Stimulated activated CD4-positive, alpha-beta T cell treated with anti-CD3 and anti-CD28 coated beads, Interleukin-2, amount 100 ng/mL, for 24 hours (primary cell): ENCODE measurements at places on chromosomes 13 and 19.

GRCh38 chr19:15464394-15465385 lies at the start of gene RASAL3:
Gene RASAL3 (minus strand): TSS chr19:15464544. CDS start chr19:15464358, 186 bp downstream.
- peak; percentile 68 for DNase-seq

- DNase-seq, result no peak
Measured at GRCh38 chr13:73428706-73429105, 369.9 kb downstream of the KLF5 start.

DNA sequence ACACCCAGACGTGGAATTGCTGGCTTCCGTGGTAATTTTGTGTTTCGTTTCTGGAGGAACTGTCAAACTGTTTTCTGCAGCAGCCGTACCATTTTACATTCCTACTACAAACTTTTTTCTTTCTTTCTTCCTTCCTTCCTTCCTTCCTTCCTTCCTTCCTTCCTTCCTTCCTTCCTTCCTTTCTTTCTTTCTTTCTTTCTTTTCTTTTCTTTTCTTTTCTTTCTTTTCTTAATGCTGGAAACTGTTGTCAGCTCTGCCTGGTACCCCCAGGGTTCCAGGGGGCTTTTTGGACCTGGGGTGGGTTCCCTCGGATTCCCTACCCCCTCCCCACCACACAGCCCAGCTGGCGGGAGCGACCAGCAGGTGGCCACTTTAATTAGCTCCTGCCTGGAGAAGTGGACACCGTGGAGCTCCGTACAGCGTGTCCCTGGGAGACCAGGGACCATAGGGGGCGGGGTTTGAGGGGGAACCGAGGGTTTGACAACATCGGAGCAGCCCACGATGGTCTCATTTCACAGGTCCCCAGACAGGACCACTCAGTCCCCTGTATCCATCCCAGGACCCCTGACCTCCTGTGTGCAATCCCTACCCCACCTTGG lies 24.4 kb downstream of the CELF5 start:
- no peak for DNase-seq

GRCh38 chr19:56076498-56076897 lies 44.6 kb downstream of the ZNF787 start:
- peak; percentile 59 for DNase-seq

DNA sequence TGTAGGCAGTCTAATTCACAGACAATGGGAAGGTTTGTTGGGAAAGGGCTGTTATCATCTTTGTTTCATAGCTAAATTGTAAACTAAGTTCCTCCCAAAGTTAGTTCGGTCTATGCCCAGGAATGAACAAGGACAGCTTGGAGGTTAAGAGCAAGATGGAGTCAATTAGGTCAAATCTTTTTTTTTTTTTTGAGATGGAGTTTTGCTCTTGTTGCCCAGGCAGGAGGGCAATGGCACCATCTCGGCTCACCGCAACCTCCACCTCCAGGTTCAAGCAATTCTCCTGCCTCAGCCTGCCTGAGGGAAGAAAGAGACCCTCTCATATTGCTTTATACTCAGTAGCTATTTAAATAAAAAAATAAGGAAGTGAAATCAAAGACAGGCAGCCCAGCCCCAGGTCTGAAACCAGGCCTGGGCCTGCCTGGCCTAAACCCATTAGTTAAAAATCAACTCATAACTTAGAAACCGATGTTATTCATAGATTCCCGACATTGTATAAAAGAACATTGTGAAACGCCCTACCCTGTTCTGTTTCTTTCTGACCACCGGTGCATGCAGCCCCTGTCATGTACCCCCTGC lies 297.4 kb upstream of the SGCG start:
- DNase-seq, result no peak

DNA sequence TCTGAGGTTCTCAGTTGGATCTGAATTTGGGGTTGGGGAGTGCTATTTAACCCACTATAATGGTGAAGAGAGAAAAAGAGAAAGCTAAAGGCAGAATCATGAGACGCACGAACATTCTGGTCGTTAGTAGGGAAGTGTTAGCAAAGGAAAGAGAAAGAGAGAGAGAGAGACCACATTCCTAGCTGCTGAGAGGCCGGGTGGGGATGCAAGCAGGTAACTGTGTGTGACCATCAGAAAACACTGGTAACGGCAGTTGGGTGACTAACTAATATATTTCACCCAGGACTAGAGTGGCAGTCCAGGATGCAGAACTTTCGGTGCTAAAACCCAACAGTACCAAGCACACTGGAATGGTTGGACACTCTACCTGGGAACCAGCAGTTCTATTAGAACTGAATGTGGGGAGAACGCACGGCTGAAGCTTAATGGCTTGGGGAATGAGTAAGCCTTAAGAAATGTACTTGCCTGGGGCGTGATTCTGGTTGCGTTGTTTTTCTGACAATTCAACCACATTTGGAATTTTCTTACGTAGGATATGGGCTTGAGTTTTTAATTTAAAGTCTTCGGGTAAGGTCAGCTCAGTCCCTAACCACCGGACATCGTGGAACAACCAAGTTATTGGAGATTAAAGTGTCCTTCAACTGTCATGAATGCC lies 130.2 kb downstream of the DNAJC15 start:
- DNase-seq, result no peak

- no peak for DNase-seq
Measured at GRCh38 chr13:43124490-43124889, 101.1 kb downstream of the DNAJC15 start.

- no peak for DNase-seq
Measured at GRCh38 chr13:25840931-25841330, 210.9 kb downstream of the SHISA2 start.

- DNase-seq, result no peak
Measured at GRCh38 chr13:79427883-79428282, 21.8 kb upstream of the RBM26 start.

GRCh38 chr19:906480-906879 lies 6.5 kb downstream of the R3HDM4 start:
- DNase-seq, result no peak

DNA sequence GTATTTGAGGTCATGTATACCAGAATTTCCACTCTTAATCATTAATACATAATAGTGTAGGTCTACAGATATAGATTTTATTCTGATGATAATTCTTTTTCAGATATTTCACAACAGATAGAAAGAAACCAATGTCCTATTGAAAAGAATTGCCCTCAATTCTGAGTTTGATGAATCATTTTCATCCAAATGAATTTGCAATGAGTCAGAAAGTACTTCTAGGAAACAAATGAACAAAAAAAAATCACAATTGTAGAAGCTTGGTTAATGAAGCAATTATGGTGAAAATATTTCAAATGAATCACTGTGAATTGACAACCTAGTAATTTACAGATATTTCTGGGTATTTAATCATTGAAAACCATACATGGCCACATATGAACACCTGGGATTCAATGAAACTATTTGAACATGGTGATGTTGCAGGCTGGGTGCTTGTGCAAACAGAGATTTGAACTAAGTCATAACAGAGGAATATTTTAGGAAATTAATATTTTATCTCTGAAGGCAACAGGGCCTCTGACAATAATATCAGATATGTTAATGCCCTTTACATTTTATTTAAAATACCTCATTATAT lies 360.9 kb downstream of the SLITRK5 start:
- DNase-seq, result no peak

DNA sequence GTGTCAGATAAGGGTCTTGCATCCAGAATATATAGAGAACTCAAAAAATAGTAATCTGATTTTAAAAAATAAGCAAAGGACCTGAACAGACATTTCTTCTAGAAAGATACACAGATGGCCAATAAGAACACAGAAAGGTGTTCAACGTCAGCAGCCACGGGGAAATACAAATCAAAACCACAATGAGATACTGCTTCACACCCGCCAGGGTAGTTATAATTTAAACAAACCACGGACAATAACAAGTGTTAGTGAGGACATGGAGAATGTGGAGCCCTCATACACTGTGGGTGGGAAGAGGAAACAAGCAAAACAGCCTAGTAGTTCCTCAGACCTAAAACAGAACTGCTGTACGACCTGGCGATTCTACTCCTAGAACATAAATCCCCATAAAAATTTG lies 26.7 kb upstream of the NAPA start:
- DNase-seq, result no peak

DNA sequence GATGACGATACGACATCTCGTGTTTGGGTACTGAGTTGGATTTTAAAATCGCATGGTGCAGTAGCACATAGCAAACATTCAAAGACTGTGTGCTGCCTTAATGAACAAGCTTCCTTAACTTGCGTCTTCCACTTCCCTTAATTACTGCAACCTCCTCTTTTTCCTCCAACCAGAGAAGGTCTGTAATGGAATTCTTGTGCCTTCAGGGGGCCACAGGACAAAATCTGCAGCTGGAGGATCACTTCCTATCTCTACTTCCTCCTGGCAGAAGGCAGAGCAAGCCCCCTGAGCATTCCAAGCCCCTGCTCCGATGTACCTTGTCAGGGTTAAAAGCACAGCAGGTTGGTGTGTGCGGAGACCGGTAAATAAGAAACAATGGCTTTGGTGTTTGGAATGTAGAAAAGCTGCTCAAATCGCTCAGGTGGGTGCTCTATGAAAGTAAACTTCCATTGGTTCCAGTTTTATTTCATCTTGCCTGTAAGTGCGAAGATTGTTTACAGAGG lies 151.3 kb upstream of the UQCRFS1 start:
- DNase-seq, result no peak

DNA sequence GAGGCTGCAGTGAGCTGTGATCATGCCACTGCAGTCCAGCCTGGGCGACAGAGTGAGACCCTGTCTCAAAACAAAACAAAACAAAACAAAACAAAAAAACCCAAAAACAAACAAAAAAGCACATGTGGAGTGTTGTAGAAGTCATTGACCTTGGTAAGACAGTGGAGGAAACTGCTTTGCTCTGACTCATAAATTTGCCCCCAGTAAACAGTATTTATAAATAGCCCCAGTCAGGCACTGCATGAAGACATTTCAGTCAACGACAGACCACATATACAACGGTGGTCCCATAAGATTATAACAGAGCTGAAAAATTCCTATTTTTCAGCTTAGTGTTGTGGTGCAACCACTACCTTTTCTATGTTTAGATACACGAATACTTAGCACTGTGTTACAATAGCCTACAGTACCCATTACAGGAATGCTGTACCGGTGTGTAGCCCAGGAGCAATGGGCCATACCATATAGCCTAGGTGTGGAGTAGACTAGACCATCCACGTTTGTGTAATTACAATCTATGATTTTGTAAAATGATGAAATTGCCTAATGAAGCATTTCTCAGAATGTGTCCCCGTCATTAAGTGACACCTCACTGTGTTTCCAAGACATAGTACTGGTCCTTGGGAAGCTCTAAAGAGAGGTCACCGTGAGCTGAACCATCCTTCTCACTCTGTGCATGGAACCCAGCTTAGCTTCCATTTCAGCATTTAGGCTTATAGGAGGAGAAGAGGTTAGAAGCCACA lies 1.1 kb downstream of the ARL11 start:
- no peak for DNase-seq

DNA sequence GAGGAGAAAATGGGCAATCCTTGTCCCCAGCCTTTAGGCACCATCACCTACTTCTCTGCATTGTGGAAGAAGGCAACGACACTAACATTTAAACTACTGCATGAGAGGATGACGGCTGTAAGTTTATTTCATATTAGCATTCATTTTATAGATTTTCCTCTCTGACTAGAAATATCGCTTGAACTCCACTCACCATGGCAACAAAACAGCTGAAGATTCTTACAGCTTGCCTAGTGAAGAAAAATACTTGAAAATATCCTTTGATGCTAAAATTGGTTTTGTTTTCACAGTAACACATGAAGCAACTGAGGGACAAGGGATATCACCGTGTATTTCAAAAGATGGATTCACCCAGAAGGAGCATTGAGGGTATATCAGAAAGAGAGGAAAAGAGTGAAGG lies 284.3 kb downstream of the LIG4 start:
- DNase-seq, result no peak

GRCh38 chr19:13076787-13077186 lies 25.9 kb downstream of the LYL1 start:
- DNase-seq, result no peak

DNA sequence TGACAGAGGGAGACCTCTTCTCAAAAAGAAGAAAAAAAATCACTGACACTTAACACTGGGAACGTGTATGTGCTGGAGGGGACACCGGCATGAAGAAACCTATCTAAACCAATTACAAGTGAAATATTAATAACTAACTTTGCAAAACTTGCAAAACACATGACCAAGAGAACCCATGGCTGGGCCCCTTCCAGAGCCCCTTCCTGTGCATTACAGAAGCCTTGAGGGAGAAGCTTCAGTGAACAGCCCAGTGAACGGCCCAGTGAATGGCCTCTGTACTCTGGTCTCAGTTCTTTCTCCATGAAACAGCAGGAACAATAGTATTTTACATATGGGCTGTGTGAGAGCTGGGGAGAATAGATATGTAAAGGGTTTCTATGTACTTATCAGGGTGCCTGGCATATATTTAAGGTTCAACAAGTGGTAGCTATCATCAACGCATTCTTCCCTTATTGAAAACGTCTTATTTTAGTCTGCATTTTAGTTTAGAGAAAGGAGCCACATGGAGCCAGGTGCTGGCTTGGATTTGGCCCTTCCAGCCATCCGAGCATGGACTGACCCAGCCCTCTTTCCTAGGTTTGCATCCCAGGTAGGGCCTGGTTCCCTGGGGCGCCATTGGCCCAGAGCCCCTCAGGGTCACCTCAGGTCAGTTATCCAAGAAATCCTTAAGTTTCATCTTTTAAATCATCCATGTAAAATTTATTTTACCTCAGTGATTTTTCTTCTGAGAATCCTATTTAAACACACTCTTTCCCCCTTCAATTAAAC lies 54.5 kb downstream of the CCDC70 start:
- DNase-seq, result no peak

DNA sequence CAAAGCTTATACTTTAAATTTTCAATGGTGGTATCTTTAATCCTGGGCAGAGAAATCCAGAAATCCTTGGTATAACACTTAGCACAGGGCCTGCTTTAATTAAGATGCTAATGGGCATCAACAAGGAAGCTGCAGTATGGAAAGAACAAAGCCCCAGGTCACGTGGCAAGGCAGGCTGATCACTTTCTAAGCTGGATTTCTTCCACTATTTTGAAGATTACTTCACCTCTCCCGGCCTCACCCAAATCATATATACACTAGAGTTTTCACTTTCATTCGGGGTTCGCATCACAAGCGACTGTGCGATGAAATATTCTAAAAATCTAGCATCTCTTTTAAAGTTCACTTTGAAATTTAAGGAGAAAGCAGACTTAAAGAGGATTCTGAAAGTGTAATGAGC lies 71.8 kb downstream of the STARD13 start:
- DNase-seq, result no peak

- no peak for DNase-seq
Measured at GRCh38 chr13:60332682-60333081, 64.3 kb upstream of the TDRD3 start.
